Esophagus squamous epithelium (tissue), 5 donors: ENCODE measurements at places on chromosomes 11 and 22.

- no peaks in the 10 kb centered on the region for H3K27me3 ChIP-seq
- no peak for DNase-seq
- H3K27ac ChIP-seq: no peak overlapping the region
- H3K4me3 ChIP-seq: no peak overlapping the region
- H3K36me3 ChIP-seq: no peaks in the 10 kb centered on the region
These were observed 528.1 kb downstream of the MN1 start for GRCh38 chr22:27273436-27273835.

- H3K27me3 ChIP-seq: no peaks in the 10 kb centered on the region
- no peak for DNase-seq
- H3K4me3 ChIP-seq: peak overlapping the region; percentile 97
- H3K27ac ChIP-seq: peak overlapping the region; percentile 88
- H3K36me3 ChIP-seq: no peaks in the 10 kb centered on the region
These were observed 910 bp downstream of the CLTCL1 start for GRCh38 chr22:19290400-19291217.

- no peak overlapping the region for H3K4me3 ChIP-seq
- H3K36me3 ChIP-seq: no peaks in the 10 kb centered on the region
- DNase-seq: no peak
- no peaks in the 10 kb centered on the region for H3K27me3 ChIP-seq
- peaks cover 6% of the 10 kb centered on the region for H3K4me1 ChIP-seq
- H3K27ac ChIP-seq: no peak overlapping the region
These were observed 31.0 kb downstream of the SLC22A6 start for GRCh38 chr11:62953811-62954210.

- no peak for DNase-seq
- peaks cover 88% of the 10 kb centered on the region for H3K27me3 ChIP-seq
- H3K4me3 ChIP-seq: no peak overlapping the region
- H3K4me1 ChIP-seq: no peaks in the 10 kb centered on the region
- no peaks in the 10 kb centered on the region for H3K36me3 ChIP-seq
- H3K27ac ChIP-seq: no peak overlapping the region
These were observed 3.4 kb downstream of the SLC17A6 start for GRCh38 chr11:22341588-22341931.

- no peaks in the 10 kb centered on the region for H3K27me3 ChIP-seq
- H3K4me3 ChIP-seq: no peak overlapping the region
- no peaks in the 10 kb centered on the region for H3K4me1 ChIP-seq
- no peak for DNase-seq
- no peak overlapping the region for H3K27ac ChIP-seq
These were observed 39.7 kb downstream of the USP35 start for GRCh38 chr11:78228467-78228866.

- no peak overlapping the region for H3K4me3 ChIP-seq
- H3K36me3 ChIP-seq: peaks cover 8% of the 10 kb centered on the region
- H3K4me1 ChIP-seq: peaks cover 5% of the 10 kb centered on the region
- H3K27ac ChIP-seq: no peak overlapping the region
- DNase-seq: no peak
These were observed 25.5 kb downstream of the UVRAG start for GRCh38 chr11:75840522-75840921.

- H3K27me3 ChIP-seq: no peaks in the 10 kb centered on the region
- no peaks in the 10 kb centered on the region for H3K36me3 ChIP-seq
- H3K4me1 ChIP-seq: no peaks in the 10 kb centered on the region
- no peak for DNase-seq
- H3K27ac ChIP-seq: no peak overlapping the region
These were observed 18.2 kb downstream of the KCNQ1OT1 start for GRCh38 chr11:2681408-2682145.

DNA sequence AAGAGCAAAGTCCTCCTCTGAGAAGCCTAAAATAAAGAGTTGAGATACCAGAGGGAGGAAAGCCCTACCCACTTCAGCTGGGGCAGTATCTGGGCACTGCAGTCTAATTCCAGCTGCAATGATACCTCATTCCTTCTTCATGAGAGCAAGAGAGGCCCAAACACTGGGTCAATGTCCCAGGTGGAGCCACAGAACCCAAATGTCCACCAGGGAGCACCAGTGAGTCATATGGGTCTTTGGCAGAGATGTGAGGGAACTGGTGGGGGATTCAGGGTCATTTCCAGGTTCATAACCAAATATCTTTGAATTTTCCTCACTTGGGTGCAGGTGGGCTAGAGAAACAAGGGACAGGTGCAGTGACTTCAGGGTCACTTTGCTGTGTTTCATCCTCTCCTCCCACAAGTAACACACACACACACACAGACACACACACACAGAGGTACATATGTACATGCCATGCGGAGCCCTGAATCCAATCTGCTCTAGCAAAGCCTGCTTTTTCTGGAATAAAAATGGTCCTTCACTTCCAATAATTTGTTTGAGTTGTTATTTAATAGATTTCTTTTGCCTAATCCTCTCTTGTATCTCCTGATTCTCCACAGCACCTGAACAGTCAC lies 585.4 kb downstream of the SOX6 start:
- no peak for DNase-seq
- peaks cover 27% of the 10 kb centered on the region for H3K4me1 ChIP-seq
- H3K27me3 ChIP-seq: no peaks in the 10 kb centered on the region
- no peaks in the 10 kb centered on the region for H3K36me3 ChIP-seq
- H3K4me3 ChIP-seq: no peak overlapping the region
- H3K27ac ChIP-seq: no peak overlapping the region

DNA sequence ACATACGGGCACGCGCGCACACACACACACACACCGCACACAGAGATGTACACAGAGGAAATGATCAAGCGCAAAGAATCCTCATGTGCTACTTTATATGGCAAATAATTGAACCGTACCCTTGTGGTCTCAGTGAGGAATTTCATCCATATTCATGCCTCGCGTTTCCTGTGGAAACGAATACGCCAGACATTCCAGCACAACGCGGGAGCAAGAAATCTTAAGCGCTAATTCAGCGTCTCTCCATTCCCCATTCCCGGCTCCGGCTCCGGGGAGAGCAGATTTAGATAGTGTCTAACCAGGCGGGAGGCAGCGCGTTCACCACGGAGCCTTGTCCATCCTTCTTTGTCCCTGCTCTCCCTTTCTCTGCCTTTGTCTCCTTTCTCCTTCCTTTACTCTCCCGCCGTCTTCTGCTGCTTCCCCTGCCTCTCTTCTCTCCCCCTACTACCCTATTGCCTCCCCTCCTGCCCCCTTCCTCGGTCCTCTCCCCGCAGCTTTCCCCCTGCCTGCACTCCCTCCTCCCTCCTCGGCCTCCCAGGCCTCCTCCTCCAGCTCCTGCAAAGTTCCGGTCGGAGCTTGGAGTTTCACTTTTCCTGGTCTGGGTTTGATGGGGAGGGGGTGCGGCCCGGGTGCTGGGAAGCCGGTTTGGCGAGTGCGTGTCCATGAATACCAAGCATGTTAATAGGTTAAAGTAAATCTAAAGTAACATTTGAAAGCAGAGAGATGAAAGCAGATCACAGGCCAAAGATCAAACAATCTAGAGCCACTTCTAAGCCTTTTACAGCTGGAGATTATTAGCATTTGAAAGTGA lies 579.3 kb downstream of the BUD13 start:
- no peak for DNase-seq
- H3K4me3 ChIP-seq: peak overlapping the region; percentile 35
- H3K4me1 ChIP-seq: peaks cover 10% of the 10 kb centered on the region
- no peaks in the 10 kb centered on the region for H3K36me3 ChIP-seq
- H3K27ac ChIP-seq: peak overlapping the region; percentile 60
- H3K27me3 ChIP-seq: no peaks in the 10 kb centered on the region

- H3K27ac ChIP-seq: no peak overlapping the region
- H3K4me1 ChIP-seq: no peaks in the 10 kb centered on the region
- H3K36me3 ChIP-seq: peaks cover 83% of the 10 kb centered on the region
- no peak overlapping the region for H3K4me3 ChIP-seq
- no peak for DNase-seq
These were observed 88.8 kb downstream of the AMBRA1 start for GRCh38 chr11:46504817-46505613.

DNA sequence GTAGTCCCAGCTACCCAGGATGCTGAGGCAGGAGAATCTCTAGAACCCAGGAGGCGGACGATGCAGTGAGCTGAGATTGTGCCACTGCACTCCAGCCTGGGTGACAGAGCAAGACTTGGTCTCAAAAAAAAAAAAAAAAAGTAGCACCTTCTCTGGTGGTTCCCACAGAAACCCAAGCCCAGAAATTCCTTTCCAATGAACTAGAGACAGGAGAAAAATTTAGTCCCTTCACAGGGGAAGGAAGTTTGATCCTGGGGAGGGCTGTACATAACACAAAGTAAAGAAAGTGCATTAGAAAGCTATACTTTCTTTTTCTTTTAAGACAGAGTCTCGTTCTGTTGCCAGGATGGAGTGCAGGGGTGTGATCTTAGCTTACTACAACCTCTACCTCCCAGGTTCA lies 25.5 kb upstream of the APOA1 start:
- H3K4me3 ChIP-seq: no peak overlapping the region
- no peaks in the 10 kb centered on the region for H3K4me1 ChIP-seq
- peaks cover 100% of the 10 kb centered on the region for H3K36me3 ChIP-seq
- DNase-seq: no peak
- H3K27ac ChIP-seq: no peak overlapping the region

- H3K27ac ChIP-seq: no peak overlapping the region
- no peaks in the 10 kb centered on the region for H3K27me3 ChIP-seq
- no peak for DNase-seq
- H3K4me1 ChIP-seq: no peaks in the 10 kb centered on the region
These were observed 340.4 kb downstream of the ETS1 start for GRCh38 chr11:128246810-128247594.

DNA sequence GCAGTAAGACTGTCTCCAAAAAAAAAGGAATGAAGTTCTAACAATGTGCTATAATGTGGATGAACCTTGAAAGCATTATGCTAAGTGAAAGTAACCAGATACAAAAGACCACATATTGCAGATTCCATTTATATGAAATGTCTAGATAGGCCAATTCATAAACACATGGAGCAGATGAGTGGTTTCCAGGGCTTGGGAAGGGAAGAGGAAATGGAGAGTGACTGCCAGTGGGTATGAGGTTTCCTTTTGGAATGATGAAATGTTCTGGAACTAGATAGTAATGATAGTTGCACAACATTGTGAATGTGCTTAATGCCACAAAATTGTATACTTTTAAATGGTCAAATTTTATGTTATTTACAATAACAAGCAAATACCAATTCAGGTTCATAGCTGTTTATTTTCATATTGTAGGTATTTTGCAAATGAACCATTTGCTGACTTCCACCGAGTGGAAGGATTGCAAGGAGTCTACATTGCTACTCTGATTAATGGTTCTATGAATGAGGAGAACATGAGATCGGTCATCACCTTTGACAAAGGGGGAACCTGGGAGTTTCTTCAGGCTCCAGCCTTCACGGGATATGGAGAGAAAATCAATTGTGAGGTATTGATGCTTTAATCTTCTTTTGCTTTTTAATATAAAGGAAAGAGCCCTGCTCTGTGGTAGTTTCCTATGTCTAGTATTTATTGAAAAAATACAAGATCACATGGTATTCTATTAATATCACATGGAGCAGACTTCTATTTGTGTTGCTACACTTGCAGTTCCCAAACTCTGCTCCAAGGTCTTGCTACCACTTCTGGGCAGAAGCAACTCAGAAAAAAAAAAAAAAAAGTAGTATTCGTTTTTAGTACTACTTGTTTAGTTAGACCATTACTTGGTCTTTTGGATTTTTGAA lies 67.7 kb upstream of the SORL1-AS1 start:
- no peaks in the 10 kb centered on the region for H3K27me3 ChIP-seq
- no peak for DNase-seq
- H3K4me1 ChIP-seq: peaks cover 12% of the 10 kb centered on the region
- H3K36me3 ChIP-seq: peaks cover 3% of the 10 kb centered on the region

GRCh38 chr11:32312865-32313403 lies 122.4 kb downstream of the WT1 start:
- no peaks in the 10 kb centered on the region for H3K4me1 ChIP-seq
- no peaks in the 10 kb centered on the region for H3K36me3 ChIP-seq
- DNase-seq: no peak
- H3K27me3 ChIP-seq: no peaks in the 10 kb centered on the region
- no peak overlapping the region for H3K4me3 ChIP-seq

GRCh38 chr11:134008634-134009071 lies 51.9 kb upstream of the IGSF9B start:
- H3K27ac ChIP-seq: no peak overlapping the region
- no peak overlapping the region for H3K4me3 ChIP-seq
- H3K4me1 ChIP-seq: peaks cover 14% of the 10 kb centered on the region
- H3K27me3 ChIP-seq: no peaks in the 10 kb centered on the region

DNA sequence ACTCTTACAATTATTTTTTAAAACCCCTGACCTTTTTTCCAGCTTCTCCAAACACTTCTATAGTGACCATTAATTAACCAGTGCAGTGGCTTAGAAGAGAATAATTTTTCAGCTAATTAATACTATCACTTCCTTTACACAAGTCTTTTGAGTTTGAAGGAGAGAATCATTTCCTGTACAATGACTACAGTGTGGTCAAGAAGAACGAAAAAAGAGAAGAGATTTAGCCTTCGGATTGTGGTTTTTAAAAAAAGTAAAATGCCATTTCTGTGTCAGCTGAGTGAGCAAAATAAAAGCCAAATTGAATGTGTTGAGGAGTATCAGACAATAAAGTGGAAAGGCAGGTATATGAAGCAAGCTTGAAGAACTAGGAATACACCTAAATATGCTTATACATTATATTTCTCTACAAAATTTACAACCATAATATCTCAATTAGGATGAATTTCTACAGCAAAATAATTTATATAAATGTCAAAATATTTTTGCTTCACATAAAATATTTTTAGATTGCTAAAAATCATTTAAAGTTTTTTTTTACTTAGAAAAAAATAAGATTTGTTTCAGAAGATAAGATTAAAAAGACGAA lies 1155.2 kb upstream of the CNTN5 start:
- H3K27me3 ChIP-seq: no peaks in the 10 kb centered on the region
- H3K4me1 ChIP-seq: no peaks in the 10 kb centered on the region
- no peaks in the 10 kb centered on the region for H3K36me3 ChIP-seq
- H3K4me3 ChIP-seq: no peak overlapping the region
- DNase-seq: no peak
- no peak overlapping the region for H3K27ac ChIP-seq

- H3K27me3 ChIP-seq: peaks cover 5% of the 10 kb centered on the region
- H3K27ac ChIP-seq: no peak overlapping the region
- H3K4me1 ChIP-seq: peaks cover 53% of the 10 kb centered on the region
- peaks cover 9% of the 10 kb centered on the region for H3K36me3 ChIP-seq
- DNase-seq: no peak
These were observed 1.7 kb downstream of the RASL10A start for GRCh38 chr22:29313576-29314466.

GRCh38 chr11:62544581-62545436 lies 1.8 kb downstream of the AHNAK start:
- no peaks in the 10 kb centered on the region for H3K36me3 ChIP-seq
- peak overlapping the region; percentile 100 for H3K27ac ChIP-seq
- no peak for DNase-seq
- H3K4me1 ChIP-seq: peaks cover 44% of the 10 kb centered on the region
- no peaks in the 10 kb centered on the region for H3K27me3 ChIP-seq

DNA sequence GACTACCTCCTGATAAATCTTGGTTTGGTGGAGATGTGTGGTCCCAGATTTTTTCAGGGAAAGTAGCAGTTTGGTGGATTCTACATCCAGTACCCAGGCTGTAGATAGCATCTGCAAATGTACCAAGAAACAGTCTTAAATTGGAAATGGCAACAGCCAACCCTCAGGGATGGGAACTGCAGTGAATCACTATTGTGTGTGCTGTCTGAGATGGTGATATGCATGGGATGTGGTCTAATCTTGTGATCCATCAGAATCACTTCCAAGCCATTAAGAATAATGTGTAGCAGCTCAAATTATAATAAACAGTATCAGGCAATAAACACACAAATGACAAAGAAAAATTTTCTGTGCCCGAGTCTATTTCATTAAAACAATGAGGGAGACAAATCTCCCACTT lies 3.4 kb downstream of the OLFML1 start:
- no peak for DNase-seq
- no peak overlapping the region for H3K27ac ChIP-seq
- H3K27me3 ChIP-seq: no peaks in the 10 kb centered on the region
- no peaks in the 10 kb centered on the region for H3K36me3 ChIP-seq

- H3K4me3 ChIP-seq: no peak overlapping the region
- no peak for DNase-seq
These were observed 1593.1 kb upstream of the TENM4 start for GRCh38 chr11:81033779-81034540.
